Fibroblast of skin of abdomen (primary cell): ENCODE measurements at places on chromosomes 6 and 20.

DNA sequence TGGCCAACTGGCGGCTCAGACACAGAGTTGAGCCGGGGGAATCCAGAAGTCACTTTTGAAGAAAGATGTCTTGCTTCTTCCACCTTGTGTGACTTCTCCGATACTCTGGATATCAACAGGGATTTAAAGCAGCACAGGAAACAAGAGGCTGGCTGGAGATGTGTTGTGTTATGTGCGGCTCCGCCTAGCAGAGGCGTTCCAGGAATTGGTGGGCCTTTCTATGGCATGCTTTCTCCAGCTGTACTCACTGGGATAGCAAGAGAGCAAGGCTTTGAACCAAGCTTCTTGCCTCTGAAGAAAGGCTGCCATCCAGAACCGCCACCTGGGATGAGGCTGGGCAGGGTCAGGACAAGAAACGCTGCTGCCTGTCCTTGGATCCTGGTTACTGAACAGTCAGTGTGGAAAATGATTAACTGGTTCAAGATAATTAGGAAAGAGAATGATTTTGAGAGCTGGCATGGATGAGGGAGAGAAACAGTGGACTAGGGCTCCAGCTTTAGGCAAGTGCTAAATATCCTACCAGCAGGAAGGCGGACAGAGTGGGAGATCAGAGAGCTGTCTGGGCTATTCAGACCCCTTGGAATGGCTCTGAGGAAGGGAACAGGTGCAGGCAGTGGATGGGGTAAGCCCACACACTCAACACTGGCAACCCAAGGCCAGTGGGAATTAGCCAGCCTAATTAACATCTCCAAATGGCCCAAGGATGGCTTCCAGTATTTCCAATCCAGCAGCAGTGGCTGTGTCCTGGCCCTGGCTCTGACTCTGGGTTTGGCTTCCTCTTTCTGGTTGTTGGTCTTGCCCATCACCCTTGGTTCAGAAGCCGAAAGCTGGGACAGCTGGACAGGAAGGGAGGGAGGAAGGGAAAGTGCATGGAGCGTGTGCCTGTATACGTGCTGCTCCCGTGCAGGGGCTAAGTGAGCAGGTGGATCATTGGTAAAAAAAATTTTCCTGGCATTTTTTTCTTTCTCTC is 31.9 kb downstream of the INSM1 start:
- no peak for DNase-seq

GRCh38 chr20:51216850-51217249 is 193.9 kb upstream of the KCNG1 start:
- no peak for DNase-seq

GRCh38 chr6:113445201-113445600 is 411.9 kb upstream of the MARCKS start:
- no peak for DNase-seq

GRCh38 chr20:58472273-58473018 is 42.8 kb downstream of the APCDD1L start:
- DNase-seq, result no peak

DNA sequence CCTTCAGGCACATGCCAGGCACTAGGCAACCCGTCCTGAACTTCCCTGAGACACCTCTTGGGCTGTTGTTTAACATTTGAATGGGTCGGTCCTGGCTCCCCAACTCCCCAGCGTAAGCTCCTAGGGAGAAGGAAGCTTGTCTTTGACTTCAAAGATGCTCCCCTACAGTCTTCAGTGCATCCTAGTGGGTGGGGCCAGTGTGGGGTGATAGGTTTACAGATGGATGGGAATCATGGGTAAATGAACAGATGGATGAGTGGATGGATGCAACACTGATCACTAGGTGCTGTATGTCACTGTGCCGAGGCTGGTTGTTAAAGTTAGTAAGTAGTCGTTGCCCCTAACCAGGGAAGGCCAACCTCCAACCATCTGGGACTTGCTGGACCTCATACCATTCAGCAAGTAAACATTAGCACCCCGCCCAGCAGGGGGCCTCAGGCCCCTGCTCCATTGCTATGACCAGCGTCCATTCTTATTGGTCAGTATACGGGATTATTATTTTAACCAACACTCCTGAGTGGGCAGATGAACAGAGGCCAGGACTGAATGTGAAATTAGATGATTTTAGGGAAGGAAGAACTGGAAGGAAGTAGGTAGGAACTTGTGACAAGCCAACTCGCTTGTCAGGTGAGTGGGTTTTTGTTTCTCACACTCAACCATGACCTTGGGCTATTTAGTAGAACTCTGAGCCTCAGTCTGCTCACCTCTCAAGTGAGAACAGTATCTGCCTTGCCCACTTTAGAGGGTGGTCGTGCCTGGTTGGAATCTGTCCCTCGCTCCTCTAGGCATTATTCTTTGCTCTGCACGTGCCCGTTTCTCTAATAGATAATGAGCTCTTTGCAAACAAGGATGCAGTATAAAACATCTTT is 82.9 kb upstream of the FOXP4 start:
- DNase-seq, result peak; percentile 59

- no peak for DNase-seq
These were observed 64.7 kb upstream of the ZNF217 start for GRCh38 chr20:53658322-53658721.

DNA sequence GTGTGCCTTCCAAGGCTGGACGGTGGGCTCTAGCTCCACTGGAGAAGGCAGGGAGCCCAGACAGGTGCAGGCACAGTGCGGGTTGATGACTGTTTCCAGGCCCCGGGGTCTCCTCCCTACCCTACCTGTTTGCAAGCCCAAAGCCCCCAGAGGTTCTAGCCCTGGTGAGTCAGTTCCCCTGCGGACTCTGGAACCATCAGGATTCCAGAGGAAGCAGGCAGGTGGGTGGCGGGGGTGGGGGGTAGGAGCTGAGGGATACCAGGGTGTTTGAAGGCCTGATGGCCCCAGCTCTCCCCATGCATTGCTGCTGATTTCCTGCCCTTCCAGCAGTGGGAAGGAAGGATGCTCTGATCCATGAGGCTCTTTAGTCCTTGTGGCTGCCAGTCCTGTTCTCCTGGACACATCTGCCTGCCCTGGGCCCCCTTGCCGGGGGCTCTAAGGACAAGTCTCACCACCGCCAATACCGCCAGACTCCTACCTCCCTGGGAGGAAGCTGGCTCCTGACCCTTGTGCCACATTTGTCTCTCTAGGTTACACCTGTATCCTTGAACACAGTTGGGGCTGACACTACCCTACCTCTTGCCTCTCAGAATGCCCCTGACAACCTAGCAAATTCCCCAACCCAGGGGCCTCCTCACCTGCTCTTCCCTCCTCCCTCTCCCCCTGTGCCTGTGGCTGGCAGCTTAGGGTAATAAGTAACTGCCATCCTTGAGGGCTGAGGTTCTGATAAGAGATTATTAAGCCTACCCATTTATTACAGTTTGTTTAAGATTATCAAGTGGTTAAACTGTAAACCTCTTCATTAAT is 21.7 kb downstream of the KCNK5 start:
- no peak for DNase-seq

- no peak for DNase-seq
These were observed 21.9 kb downstream of the TRERF1 start for GRCh38 chr6:42429836-42430235.

DNA sequence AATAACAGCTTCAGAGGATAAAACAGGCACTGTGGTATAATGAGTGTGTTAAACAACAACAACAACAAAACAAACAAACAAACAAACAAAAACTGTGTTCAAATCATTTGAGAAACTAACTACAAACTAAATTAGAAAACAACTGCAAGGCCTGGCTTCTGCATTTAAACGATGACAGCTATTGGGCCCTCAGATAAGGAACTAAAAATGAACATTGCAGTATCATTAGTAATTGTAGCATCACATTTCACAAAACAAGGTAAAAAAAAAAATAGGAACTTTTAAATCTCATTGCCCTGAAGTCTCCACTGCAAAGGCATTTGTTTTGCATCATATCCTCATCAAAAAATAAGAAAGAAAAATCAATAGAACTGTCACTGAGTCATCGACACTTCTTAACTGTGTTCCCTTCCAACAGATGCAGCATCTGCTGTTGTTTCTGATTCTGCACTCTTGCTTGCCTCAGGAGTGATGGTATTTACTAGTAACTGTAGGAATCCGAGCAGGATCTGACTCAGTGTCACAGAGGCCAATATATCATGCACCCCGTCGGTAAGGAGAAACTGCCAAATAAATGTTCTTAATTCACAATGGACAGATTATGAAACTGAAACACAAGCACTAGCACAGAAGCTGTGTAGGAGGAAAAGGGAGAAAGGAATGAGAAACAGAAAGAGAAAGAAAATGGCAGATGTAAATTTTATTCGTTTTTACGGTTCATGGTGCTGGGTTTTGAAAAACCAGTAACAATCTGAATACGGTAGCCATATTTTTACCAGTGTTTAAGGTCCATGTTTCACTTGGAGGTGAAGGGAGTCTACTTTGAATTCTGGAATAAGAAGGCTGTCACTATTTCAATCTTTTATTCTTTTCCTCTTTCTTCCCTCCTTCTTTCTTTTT is 365.7 kb upstream of the EPHA7 start:
- DNase-seq, result peak; percentile 93

DNA sequence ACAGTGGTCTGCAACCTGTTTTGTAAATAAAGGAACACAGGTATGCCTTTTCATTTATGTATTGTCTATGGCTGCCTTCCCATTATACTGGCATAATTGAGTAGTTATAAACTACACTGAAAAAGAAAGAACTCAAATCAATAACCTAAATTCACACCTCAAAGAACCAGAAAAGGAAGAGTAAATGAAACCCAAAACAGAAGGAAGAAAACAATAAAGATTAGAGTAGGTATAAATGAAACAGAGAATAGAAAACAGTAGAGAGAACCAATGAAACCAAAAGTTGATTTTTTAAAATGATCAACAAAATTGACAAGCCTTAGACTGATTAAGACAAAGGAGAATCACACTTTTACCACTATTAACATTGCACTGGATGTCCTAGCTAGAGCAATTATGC is 34.7 kb downstream of the FAM184A start:
- no peak for DNase-seq

DNA sequence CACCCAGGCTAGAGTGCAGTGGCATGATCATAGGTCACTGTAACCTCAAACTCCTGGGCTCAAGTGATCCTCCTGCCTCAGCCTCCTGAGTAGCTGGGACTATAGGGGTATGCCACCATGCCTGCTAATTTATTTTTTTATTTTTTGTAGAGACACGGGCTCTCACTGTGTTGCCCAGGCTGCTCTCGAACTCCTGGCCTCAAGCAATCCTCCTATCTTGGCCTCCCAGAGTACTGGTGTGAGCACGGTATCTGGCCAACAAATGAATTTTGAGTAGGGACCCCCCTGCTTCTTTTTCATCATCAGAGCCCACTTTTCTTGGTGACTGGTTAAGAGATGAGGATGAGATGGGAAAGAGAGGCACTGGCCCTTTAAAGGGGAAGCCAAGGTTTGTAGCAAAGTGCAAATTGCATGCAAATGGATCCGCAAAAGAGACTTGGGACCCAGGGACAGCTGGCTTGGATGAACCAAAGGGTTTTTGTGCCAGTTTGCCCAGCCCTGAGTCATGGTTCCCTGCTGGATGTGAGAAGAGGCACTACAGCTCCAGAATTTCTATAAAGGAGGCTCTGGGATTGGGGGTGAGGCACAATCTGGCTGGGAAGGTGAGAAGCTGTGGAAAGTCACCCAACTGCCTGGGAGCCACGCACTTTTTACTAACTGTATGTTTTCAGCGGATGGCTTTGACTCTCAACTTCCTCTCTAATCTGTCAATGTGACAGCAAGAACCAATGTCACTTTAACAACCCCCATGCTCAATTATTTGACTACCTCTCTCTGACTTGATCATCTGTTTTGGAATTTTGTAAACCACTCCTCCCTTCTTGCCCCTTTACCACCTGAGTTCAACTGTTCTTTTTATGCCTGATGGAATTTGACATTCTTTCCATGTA is 58.7 kb upstream of the RNF24 start:
- no peak for DNase-seq

- DNase-seq, result no peak
These were observed 11.6 kb upstream of the NTSR1 start for GRCh38 chr20:62696989-62697388.

GRCh38 chr20:25052255-25053194 is 5.4 kb downstream of the ACSS1 start:
- no peak for DNase-seq

DNA sequence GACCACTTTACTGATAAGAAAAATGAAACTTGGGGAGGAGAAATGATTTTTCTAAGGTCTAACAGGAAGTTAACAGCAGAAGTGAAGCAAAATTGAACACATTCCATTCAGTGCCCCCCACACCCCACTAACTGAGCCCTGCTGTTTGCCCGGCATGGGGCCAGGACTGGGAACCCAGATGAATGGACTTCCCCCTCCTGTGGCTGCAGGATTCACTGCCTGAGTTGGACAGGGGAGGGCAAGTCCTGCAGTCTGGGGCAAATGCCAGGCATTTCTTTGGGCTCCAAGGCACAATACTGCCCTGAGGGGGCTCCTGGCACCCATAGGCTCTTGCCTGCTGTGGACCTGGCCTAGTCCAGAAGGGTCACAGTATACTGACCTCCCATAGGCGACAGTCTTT is 28.3 kb downstream of the FYN start:
- DNase-seq, result no peak

DNA sequence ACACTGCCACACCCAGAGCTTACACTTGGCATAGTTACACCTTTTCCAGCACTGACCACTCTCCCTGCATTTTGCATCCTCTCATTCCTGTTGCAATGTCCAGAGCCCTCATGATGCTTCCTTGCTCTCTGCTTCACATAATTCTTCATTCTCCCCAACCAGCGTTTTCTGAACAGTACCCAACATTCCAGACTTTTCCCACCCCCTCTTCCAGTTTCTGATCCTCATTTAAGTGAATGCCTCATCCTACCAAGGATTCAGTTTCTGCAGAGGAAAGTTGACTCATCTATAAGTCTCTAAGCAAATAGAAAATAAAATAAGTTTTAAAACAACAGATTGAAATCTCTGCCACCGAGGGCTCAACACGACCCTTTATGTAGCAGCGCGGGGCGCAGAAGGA is 321.3 kb upstream of the TCF21 start:
- peak; percentile 64 for DNase-seq

GRCh38 chr6:1850121-1850839 is 240.6 kb downstream of the FOXC1 start:
- no peak for DNase-seq

DNA sequence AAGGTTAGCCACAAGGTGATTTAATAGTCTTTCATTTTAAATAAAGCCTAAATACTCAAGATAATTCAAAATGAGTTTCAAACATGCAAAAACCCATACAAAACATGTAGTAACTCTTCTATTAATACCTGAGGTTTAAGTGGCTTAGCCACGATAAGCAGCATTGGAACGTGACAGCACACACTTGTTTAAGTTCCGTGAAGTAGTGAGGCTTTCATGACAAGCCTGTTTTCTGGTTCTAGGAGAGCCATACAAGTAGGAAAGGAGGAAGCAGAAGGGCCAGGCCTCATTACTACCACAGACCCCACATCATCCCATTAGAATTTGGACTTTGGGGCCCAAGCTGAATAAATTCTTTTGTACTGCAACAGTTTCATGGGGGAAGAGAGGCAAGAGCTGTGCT is 54.3 kb upstream of the PRND start:
- DNase-seq, result no peak

GRCh38 chr6:137389150-137389704 is 105.0 kb downstream of the OLIG3 start:
- no peak for DNase-seq
